ENCODE measurements at places on chromosomes 1 and 21.

GRCh38 chr1:114468047-114468446 is 43.0 kb downstream of the TRIM33 start:
- DNase-seq: no peak

DNA sequence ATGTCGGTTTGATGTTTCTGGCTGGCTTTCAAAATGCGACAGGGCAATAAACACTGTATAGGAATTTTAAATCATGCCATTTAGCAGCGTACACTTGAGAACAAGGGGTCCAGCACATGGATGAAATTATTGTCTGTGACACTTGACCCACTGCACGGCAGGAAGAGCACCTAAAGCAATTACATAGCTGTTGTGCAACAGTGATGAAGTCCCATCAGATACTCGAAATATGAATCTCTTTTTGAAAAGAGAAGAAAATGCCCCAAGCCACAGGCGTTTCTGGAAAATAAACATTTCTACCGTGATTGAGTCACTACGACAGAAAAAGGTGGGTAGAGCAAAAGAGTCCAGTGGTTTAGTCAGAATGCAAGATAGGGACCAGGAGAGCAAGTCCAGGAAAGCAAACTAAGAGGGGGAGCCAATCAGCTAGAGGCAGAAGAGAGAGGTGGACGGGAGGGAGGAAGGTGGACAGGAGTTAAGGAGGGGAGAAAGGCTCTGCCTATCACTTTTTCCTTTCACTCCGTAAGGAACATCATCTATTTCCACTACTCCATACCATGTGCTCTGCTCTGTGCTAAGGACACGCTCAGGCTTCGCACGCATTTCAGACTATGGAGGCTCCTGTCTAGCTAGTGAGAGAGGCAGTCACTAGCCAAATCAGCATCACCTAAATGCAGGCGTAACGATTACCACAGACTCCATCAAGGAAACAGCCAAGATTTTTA is 6.4 kb downstream of the DSCAM start:
- DNase-seq: no peak

GRCh38 chr1:62593825-62594394 is 3.4 kb upstream of the ANGPTL3 start:
- DNase-seq: no peak

DNA sequence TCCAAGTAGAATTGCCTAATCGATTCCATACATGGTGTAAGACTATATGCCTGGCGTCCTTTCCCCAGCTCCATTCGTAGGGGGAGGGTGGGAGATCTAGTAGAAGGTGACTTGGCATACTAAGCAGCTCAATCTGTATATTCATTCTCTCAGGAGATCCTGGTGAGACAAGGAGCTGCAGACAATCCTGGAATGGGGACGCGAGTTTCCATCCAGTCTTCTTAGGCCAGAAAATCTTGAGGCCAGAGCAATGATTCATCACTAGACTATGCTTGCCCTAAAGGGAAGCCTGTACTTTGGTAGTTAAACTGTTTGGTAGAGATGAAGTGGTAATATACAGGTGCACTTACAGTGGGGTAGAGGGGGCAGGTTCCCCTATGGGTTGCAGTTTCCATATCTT is 468.7 kb downstream of the ADGRL2 start:
- DNase-seq: no peak

- DNase-seq: no peak
Observed at GRCh38 chr1:37813529-37814145, 5.6 kb upstream of the YRDC start.

GRCh38 chr1:172936088-172936645 is 114.6 kb downstream of the TNFSF18 start:
- DNase-seq: no peak

- no peak for DNase-seq
Observed at GRCh38 chr21:14630556-14631069, 84.5 kb upstream of the SAMSN1 start.

DNA sequence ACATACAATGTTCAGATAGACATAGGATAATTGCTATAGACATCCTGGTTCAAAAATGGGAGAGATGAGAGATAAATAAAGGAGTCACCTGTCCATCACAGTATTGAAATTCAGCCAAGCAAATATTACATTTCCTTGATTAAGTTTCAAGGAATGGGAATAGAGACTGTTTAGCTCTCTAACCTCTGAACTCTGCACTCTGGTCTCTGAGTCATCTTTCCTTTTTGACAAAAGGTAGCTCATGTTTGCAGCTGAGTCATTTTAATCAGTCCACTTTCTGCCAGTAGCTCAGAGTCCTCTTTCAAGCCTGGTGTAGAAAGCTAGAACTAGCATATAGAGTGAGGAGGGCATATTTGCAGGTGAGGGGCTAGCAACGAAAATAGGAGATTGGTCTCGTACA is 51.4 kb upstream of the GJA8 start:
- DNase-seq: no peak

DNA sequence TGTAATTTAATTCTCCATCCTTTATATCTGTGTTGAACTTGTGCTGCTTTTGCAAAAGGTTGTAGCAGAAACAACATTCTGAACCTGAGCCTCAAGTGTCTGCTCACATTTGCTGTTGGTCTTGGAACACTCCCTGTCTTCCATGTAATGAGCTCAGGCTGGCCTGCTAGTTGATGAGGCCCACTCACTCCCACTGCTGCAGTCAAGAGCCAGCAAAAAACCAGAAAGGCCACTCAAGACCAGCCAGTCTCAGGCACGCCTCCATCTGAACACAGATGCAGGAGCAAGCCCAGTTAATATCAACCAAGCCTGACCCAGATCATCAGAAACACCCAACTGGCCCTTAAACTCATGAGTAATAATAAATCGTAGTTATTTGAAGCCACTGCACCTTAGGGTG is 342.2 kb upstream of the NFIA start:
- DNase-seq: no peak

GRCh38 chr1:107914119-107914765 is 50.7 kb downstream of the VAV3 start:
- no peak for DNase-seq

GRCh38 chr1:178494569-178494971 is 2.2 kb downstream of the CLEC20A start:
- DNase-seq: no peak

- no peak for DNase-seq
Observed at GRCh38 chr1:19504796-19505692, 19.7 kb upstream of the CAPZB start.

GRCh38 chr1:245652660-245653427 is 498.1 kb downstream of the KIF26B start:
- DNase-seq: no peak

DNA sequence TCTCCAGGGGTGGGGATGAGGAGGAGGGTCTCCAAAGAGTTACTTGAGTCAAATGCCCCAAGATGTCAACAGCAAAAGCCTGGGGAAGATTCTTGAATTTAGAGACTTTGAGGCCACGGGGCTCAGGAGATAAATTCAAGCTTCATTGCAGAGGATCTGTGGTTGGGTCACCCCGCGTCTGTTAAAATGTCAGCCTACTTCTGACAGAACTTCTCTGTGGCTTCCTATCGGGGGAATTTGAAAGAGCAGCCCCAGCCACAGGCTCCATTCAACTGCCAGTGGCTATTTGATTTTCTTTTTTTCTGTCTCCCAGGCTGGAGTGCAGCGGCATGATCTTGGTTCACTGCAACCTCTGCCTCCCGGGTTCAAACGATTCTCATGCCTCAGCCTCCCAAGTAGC is 62.5 kb upstream of the EFHD2 start:
- DNase-seq: no peak

GRCh38 chr1:154971341-154971998 is 923 bp upstream of the SHC1 start:
- no peak for DNase-seq

DNA sequence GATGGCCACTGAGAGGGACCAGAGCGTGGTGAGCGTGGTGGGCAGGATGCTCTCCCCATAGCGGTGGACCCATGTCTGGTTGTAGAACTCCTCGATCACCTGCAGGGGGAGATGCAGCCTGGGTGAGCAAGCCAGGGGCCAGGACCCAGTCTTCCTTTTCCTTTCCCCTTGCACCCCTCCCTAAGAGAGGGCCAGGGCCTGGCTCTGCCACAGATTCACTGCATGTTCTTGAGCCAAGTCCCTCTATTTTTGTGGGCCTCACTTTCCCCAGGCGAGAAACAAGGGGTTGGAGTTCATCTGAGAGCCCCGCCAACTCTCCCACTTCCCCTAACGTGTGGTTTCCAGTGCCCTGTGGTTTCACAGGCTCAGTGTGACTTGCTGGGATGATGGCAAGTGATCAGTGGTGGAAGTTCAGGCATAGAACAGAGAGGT is 27.5 kb downstream of the SLC2A1 start:
- peak; percentile 34 for DNase-seq

GRCh38 chr1:47449822-47450552 is 12.1 kb downstream of the FOXD2 start:
- peak; percentile 8 for DNase-seq

- DNase-seq: no peak
Observed at GRCh38 chr1:118739501-118739900, 248.6 kb downstream of the TBX15 start.

GRCh38 chr1:7299329-7299799 is 471.7 kb upstream of the VAMP3 start:
- peak; percentile 67 for DNase-seq

GRCh38 chr1:57127976-57128375 is 162.2 kb upstream of the C8B start:
- DNase-seq: no peak

DNA sequence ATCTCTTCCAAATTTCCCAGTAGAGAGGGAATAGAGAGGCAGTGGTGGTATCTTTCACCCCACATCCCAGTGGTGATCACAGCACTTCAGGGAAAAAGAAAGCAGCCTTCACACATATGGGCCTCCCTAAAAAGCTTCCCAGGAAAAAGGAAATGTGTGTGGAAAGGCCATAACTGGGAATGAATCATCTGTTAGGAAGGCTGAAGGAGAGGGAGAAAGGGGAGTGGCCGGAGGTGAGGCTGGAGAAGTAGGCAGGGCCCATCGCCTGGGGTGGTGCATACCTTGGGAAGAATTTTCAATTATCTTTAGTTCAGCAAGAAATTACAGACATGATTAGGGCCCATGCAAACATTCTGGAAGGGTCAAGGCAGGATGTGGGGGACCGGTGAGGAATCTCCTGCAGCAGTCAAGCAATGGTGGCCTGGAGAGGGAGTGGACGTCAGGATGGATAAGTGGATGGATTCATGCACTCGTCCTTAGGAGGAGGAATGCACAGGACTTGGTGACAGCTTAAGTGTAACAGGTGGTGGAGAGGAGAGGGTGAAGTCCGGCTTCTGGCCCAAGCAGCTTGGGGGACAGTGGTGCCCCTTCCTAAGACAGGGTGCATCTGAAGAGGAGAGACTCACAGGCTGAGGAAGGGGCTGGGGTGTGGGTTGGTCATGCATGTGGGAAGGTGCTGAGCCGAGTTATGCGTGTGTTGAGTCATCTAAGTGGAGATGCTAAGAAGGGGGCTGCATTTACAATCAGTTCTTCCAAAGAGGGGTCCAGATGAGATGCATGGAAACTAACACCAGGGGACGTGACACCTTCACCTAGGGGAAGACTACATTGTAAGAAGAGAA is 17.9 kb downstream of the HIVEP3 start:
- no peak for DNase-seq
